ENCODE measurements at places on chromosomes 16 and 17. TPM values are rescaled to one million over a fixed set of nuclear protein-coding genes. Genes with fewer than 3 reads are reported as not detected.

ALDH3A1 gene
- not detected for total RNA-seq

RAB40B gene
- 1.7 TPM for total RNA-seq

CAMTA2 gene
- 62.7 TPM for total RNA-seq

C17orf67 gene
- total RNA-seq: 5.1 TPM
